ENCODE measurements at places on chromosomes 12 and 14.

DNA sequence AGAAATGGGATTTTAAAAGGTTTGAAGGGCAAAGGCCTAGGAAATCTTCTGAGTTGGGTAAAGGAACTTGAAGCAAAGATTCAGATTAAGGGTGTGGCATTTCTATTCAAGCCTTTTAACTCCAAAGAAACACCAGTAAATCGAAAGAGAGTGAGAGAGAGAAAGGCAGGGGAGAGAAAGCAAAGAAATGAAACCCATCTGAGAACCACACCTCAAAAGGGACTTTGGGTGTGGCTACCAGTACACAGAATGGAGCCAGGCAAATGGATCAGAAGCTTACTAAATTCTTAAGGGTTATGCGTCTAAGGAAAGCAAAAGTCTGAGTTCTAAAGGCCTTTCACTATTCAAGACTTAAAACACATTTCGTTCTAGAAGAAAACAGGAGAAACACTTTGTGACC lies 277.4 kb downstream of the BCL11B start:
- peak; percentile 16 for DNase-seq

GRCh38 chr12:93954166-93955112 lies 193.9 kb upstream of the PLXNC1 start:
- DNase-seq, result no peak

- no peak for DNase-seq
Measured at GRCh38 chr12:262113-262512, 523 bp downstream of the SLC6A13 start.

DNA sequence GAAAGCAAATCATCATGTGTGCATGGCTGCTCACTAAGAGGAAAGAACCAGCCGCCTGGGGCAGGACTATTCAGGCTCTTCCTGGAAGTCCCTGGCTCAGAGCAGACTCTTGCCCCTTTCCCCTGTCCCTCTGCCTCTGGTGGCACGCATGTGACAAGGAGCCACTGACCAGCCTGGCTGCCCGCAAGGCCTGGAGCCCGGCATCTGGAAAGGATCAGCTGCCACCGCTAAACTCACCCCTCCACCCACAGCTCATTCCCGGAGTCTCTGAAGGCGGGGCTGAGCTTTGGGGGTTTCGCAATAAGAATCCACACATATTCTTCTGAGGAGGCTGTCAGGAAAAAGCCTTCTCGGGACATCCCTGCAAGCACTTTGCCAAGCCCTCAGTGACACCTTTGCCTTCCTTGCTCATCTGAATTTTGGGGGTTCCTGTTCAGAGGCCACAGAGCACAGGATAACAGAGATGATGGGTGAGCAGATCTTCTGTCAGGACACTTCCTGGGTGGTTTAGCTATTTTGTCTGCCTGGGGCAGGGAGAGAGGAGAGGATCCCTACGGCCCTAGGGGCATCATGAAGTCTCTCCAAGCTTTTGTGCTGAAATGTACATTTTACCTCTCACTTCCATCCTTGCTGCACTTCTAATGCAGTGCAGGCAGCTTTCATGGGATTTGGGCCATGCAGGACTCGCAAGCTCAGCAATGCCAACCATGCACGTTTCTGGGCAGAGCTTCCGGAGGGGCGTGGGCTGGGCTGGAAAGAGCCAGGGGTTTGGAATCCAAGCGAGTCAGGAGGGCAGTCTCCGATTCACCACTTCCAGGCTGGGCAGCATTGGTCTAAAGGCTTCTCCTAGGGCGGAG lies 124.8 kb upstream of the MAP1LC3B2 start:
- no peak for DNase-seq

- no peak for DNase-seq
Measured at GRCh38 chr14:95314609-95315008, 5.1 kb downstream of the CLMN start.

DNA sequence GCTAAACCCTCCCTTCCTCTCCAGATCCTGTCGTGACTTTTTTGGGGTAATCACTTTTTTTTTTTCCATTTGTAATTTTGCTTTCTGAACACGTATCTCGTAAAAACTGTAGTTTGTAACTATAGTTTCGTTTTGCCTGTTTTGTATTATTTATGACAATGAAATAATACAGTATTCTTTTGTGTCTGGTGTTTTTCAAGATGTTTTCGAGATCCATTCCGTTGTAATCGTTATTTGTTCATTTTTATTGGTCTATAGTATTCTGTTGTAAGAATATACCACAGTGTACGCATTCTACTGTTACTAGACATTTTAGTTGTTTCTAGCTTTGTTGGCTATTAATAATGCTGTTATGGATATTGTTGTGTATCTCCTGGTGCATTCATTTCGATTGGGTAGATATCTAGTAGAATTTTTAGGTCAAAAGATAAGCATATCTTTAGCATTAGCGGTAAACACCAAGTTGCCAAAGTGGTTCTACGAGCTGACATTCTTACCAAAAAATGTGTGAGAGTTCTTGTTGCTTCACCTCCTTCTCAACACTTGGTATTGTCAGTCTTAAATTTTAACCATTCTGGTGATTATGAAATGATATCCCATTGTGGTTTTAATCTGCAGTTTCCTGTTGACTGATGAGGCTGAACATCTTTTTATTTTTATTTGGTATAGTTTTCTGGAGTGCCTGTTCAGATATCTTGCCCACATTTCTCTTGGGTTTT lies 92.3 kb upstream of the EVL start:
- no peak for DNase-seq

DNA sequence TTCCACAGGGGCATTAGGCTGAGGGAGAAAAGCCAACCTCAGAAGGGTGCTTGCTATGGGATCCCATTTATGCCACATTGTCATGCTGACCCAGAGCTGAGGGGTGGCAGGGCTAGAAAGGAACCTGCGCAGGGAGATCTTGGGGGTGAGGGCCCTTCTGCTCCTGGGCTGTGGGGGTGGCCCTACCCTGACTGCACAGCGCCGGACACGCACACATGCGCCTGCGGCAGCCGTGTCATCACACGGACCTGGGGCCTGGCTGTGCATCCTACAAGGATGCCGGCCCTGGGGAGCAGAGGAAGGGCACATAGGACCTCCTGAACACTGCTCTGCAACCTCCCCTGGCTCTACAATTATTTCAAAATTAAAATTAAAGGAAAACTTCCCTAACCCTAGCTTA lies 6.9 kb downstream of the CDCA4 start:
- DNase-seq, result no peak

- no peak for DNase-seq
Measured at GRCh38 chr12:125249066-125249824, 184.0 kb downstream of the AACS start.

DNA sequence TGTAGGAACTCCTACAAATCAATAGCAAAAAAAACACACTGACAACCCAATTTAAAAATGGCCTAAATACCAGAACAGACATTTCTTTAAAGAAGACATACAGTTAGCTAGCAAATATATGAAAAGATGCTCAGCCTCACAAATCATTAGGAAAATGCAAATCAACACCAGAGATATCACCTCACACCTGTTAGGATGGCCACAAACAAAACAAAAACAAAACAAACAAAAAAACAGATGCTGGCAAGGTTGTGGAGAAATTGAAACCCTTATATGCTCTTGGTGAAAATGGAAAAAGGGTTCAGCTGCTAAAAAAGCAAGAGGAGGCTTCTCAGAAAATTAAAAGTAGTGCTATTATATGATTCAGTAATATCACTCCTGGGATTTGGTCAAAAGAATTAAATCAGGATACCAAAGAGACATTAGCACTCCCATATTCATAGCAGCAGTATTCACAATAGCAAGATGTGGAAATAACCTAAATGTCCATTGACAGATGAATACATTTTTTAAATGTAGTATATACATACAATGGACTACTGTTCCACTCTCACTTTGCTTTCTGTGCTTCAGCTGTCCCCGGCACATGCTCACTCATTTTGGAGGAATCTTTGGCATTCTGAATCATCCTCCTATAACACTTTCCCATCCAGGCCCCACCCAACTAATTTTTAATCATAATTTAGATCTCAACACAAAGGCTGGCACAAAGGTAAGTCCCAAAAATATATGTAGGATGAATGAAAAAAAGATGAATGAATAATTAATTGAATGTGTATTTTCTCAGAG lies 99.1 kb downstream of the SYT1 start:
- no peak for DNase-seq

GRCh38 chr14:20415782-20416206 lies 2.5 kb upstream of the TEP1 start:
- peak; percentile 68 for DNase-seq

DNA sequence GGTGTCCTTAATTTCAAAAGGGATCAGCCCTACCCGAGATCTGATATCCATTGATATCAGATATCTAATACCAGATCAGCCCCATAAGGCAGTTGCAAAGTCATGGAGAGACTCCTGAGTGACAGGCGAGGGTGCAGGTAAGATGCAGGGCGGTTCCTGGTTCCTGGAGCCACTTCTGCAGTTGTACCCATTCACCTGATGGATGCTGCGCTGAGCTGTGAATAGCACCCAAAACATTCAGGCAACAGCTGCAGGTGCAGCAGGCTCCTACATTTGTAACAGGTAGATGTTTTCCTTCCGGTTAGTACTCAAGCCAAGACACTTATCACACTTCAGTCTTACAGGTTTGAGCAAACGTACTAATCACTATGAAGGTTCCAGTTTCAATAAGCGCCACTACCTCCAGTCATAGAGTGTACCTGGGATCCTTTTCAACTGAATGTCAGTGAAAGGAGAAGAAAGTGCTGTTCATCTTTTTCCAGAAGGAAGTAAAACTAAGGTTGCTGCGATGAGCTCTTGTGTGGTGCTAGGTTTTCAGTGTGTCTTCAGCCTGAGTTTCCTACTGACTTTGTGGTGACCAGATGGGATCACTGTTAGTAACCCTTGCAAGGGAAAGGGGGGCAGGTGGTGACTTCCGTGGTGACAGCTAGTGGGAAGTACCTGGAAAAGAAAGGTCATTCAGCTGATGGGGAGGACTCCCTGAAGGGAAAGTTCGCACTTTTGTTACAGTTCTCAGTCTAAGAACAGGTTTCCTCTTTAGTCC lies 1.9 kb downstream of the ATP6V0A2 start:
- DNase-seq, result no peak

DNA sequence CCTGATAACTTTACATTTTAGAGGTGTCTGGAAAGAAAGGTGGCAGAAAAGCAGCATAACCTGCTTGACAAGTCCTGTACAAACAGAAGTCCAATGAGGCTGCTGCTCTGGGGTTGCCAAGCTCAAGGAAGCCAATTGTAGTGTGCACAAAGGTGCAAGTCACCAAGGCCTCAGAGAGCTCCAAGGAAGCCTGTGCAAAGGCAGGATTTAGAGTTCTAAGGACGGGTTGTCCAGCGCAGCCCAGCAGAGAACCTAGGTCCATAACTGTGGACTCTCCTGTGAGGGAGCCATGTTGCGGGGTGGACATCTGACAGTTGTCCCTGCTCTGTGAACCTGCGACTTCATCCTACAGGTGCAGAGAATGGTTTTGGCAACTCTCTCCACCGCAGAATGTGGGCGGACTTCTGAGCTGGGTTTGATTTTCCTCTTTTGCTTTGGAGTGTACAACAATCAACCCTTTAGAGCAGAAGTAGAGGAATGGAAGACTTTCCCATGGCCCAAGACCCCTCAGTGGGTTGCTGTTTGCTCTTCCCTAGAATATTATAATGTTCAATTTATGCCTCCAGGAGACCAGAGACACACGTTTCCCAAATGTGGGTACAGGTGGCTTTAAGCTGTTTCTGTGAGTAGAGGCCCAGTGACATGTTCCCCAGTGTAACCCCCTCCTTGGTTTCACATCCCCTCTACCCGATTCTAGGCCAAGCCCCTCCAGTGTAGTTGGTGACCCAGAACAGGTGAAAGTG lies 81.0 kb downstream of the ETV6 start:
- DNase-seq, result no peak

DNA sequence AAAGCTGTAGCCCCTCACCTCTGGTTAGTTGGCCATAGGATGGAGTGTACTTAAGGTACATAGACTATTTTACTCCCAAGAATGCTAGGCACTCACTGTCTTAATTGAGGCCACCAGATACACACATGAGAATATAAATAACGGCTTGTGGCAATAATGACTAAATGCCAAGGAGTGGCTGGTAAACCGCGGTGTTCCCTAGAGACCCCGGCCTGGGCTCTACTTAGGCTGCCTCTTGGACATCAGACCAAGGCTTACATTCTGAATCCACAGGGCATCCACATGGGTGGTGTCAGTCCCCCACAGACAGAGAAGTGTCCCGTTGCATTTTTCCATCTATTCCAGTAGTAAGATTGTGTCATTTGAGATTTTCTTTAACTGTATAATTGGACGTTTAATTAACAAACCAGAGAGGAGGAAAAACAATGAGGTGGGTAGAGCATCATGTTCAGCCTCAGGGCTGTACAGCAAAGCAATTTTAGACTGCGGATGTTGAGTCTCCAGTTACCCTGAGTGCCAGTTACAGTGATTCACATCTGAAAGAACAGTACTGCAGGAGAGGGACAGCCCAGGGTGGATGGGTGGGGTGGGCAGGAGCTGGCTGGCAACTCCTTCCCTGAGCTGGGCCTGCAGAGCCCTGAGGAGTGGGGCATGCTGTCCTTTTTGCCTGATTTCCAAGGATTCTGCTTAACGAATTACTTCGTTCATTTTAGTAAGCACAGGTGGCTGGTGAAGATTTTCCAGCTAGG lies 20.5 kb downstream of the CKB start:
- no peak for DNase-seq

DNA sequence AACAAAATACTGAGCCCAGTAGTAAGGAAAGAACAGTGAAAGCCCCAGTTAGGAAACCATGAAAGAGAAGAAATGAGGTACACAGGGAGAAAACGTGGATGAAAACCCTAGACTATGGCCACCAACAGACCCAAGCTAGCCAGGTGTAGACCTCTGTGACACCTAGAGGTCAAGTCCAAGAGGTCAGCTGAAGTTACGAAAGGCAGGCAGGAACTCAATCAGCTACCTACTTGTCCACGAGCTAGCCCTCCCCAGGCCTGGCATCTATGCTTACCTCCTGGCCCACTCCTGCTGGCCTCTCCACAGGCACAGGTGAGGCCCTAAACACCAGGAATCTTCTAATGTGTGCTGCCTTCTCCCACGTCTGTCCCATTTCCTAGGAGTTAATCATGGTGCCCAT lies 48.7 kb downstream of the DPF3 start:
- DNase-seq, result no peak

DNA sequence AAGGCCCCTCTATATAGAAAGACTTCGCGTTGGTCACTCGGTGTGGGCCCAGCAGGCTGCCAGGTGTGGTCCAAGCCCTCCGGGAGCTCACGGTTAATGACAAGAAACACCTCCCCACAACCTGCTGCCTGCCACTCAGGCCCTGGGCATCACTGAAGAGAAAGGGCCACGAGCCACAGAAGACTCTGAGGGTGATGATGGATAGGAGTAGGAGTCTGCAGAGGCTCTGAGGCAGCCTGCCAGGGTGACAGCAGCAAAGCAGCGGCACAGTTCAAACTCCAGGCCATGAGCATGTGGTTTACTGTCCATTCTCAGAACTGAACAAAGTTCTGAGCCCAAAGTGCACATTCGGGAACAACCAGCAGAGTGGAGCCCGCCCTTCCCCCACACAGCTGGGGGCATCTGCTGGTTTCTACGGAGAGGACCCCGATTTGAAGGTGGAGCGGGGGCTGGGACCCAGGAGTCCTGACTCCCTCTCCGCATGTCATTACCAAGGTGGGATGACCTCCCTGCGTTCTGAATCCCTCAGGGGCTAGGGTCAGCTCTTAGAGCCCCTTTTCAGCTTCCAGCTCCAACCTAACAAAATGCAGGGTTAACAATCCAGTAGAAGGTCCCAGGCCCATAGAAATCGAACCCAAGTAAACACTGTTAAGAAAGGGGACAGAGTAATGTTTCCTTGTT lies 65.8 kb downstream of the VWF start:
- no peak for DNase-seq

All from CD4-positive, alpha-beta T cell treated with Interleukin-15 for 4 hours (primary cell).